ENCODE measurements at places on chromosomes 11 and 22. TPM values are rescaled to one million over a fixed set of nuclear protein-coding genes. Genes with fewer than 3 reads are reported as not detected.

TSPAN32 gene
- total RNA-seq, result 5.4 TPM

MMP12 gene
- not detected for total RNA-seq

FOLR2 gene
- total RNA-seq, result not detected

PICK1 gene
- total RNA-seq, result 19.3 TPM

LMO1 gene
- not detected for total RNA-seq

EHF gene
- not detected for total RNA-seq

ADAMTS8 gene
- not detected for total RNA-seq

OR51E2 gene
- not detected for total RNA-seq

DNA sequence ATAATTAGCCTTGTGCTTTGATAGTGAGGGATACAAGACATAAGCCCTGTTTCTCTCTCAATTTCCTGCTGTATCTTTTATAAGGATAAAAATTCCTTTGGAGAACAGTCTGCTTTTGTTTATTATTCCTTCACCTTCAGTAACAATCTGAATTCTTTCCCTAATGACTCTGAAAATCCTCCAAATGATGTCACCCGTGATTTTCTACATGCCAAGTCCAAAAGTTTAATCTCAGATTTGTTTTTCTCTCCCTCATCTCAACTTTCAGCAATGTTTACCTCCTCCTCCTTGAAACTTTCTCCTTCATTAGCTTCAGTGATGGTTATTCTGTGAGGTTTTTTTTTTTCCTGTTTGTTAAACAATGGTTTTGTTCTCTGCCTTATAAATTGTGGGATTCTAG lies 2.2 kb downstream of the OR51E2 start:
- H3K4me3 ChIP-seq, result no peak overlapping the region
- H3K27ac ChIP-seq, result no peak overlapping the region
- H3K27me3 ChIP-seq, result no peaks in the 10 kb centered on the region
- H3K36me3 ChIP-seq, result no peaks in the 10 kb centered on the region
- DNase-seq, result no peak

DNA sequence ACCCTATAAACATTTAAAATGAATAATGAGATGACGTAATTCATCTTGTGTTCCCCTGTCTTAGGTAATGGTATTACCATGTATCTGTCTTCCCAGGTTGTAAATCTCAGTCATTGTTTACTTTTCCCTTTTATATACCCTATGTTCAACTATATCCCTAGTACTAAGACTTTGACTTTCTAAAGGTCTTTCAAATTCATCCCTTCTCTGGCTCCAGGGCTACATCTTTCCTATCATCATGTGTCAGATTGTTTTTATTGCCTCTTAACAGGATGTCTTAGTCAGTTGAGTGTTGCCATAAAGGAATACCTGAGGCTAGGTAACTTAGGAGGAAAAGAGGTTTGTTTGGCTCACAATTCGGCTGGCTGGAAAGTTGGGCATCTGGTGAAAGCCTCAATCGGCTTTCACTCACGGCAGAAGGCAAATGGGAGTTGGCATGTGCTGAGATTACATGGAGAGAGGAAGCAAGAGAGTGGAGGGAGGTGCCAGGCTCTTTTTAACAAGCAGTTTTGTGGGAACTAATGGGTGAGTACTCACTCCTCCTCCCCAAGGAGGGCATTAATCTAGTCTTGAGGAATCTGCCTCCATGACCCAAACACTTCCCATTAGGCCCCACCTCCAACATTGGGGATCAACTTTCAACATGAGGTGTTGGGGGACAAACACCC lies 11.6 kb upstream of the DLAT start:
- H3K27me3 ChIP-seq, result peaks cover under 1% of the 10 kb centered on the region
- no peaks in the 10 kb centered on the region for H3K36me3 ChIP-seq
- no peaks in the 10 kb centered on the region for H3K4me1 ChIP-seq
- no peak overlapping the region for H3K4me3 ChIP-seq
- DNase-seq, result no peak
- H3K27ac ChIP-seq, result no peak overlapping the region

DNA sequence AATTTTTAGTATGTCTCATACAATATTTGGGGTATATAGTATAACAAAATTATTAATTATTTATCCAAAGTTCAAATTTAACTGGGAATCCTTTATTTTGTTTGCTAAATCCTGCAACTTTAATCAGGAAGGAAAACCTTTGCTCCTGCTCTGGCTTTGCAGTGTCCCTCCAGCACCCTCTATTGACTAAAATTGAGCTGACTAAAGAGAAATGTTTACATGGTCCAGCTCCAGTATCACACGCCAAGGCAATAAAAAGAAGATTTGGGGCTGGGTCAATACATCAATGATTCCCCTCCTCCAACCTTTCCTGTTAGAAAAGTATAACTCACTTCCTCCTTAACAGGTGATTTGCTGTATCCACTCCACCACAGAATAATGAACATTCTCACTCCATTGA lies 153.0 kb upstream of the LRRC4C start:
- no peaks in the 10 kb centered on the region for H3K27me3 ChIP-seq
- no peaks in the 10 kb centered on the region for H3K4me1 ChIP-seq
- no peak for DNase-seq
- H3K4me3 ChIP-seq, result no peak overlapping the region
- no peak overlapping the region for H3K27ac ChIP-seq

GRCh38 chr11:92482492-92483060 lies 258.0 kb downstream of the FAT3 start:
- H3K27me3 ChIP-seq, result no peaks in the 10 kb centered on the region
- no peak overlapping the region for H3K4me3 ChIP-seq
- no peaks in the 10 kb centered on the region for H3K36me3 ChIP-seq
- H3K27ac ChIP-seq, result no peak overlapping the region

- H3K36me3 ChIP-seq, result no peaks in the 10 kb centered on the region
- no peaks in the 10 kb centered on the region for H3K27me3 ChIP-seq
- no peak for DNase-seq
- no peak overlapping the region for H3K27ac ChIP-seq
- no peaks in the 10 kb centered on the region for H3K4me1 ChIP-seq
These were observed 79.1 kb downstream of the PHF21B start for GRCh38 chr22:44930711-44931035.

- H3K36me3 ChIP-seq, result peaks cover 12% of the 10 kb centered on the region
- no peak overlapping the region for H3K4me3 ChIP-seq
- no peak for DNase-seq
- H3K4me1 ChIP-seq, result no peaks in the 10 kb centered on the region
- H3K27ac ChIP-seq, result no peak overlapping the region
These were observed 41.0 kb downstream of the PAX6 start for GRCh38 chr11:31770011-31770700.

- H3K27ac ChIP-seq, result no peak overlapping the region
- H3K4me1 ChIP-seq, result peaks cover 10% of the 10 kb centered on the region
- DNase-seq, result no peak
- H3K27me3 ChIP-seq, result no peaks in the 10 kb centered on the region
- no peak overlapping the region for H3K4me3 ChIP-seq
These were observed 83.2 kb upstream of the HORMAD2 start for GRCh38 chr22:29997107-29997506.

DNA sequence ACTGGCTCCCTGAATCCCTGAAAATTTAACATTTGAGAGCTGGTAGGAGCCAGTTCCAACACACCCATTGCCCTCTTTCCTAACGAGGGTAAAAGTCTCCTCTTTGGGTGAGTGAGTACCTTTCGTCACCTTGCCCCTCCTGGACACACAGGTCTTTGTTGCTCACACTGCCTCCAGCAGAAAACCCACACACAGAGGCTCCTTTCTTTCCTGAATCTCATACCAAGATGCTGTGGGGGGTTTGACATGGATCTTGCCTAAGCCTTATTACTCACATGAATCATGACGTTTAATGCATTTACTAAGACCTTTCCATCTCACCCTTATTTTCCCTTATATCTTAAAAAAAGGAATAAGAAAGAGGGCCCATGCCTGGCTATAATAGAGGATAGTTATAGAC lies 53.0 kb downstream of the PARVA start:
- no peak overlapping the region for H3K4me3 ChIP-seq
- H3K36me3 ChIP-seq, result no peaks in the 10 kb centered on the region
- H3K27ac ChIP-seq, result no peak overlapping the region
- DNase-seq, result no peak
- no peaks in the 10 kb centered on the region for H3K4me1 ChIP-seq

GRCh38 chr11:72475381-72475780 lies 41.0 kb upstream of the CLPB start:
- H3K4me3 ChIP-seq, result no peak overlapping the region
- DNase-seq, result no peak
- H3K36me3 ChIP-seq, result no peaks in the 10 kb centered on the region
- H3K4me1 ChIP-seq, result peaks cover 4% of the 10 kb centered on the region

GRCh38 chr11:23866641-23867040 lies 630.2 kb upstream of the LUZP2 start:
- H3K27me3 ChIP-seq, result no peaks in the 10 kb centered on the region
- H3K4me3 ChIP-seq, result no peak overlapping the region
- no peaks in the 10 kb centered on the region for H3K36me3 ChIP-seq
- DNase-seq, result no peak

GRCh38 chr11:118924591-118925585 lies 838 bp downstream of the BCL9L start:
- peak overlapping the region; percentile 88 for H3K4me3 ChIP-seq
- peak overlapping the region; percentile 83 for H3K27ac ChIP-seq
- H3K27me3 ChIP-seq, result no peaks in the 10 kb centered on the region

- no peak overlapping the region for H3K27ac ChIP-seq
- H3K27me3 ChIP-seq, result peaks cover 27% of the 10 kb centered on the region
- no peak overlapping the region for H3K4me3 ChIP-seq
- H3K4me1 ChIP-seq, result peaks cover 4% of the 10 kb centered on the region
- DNase-seq, result no peak
These were observed 235.2 kb upstream of the B3GAT1 start for GRCh38 chr11:134647066-134647743.

All from activated naive CD8-positive, alpha-beta T cell treated with anti-CD3 and anti-CD28 coated beads for 36 hours (primary cell).